Lower leg skin (tissue), 4 donors: ENCODE measurements at places on chromosomes 4 and X.
A peak's percentile ranks its signal among the peaks of the same experiment; 100 is the strongest.

GRCh38 chrX:50747471-50747900, 66.5 kb downstream of the SHROOM4 start:
- no peak for DNase-seq

GRCh38 chrX:9586992-9587392, 122.1 kb downstream of the TBL1X start:
- peak; percentile 61 for DNase-seq

- DNase-seq, result no peak
Measured at GRCh38 chr4:5500165-5500564, 208.2 kb downstream of the EVC2 start.

- DNase-seq, result no peak
Measured at GRCh38 chrX:70405003-70405402, 18.1 kb upstream of the GDPD2 start.

DNA sequence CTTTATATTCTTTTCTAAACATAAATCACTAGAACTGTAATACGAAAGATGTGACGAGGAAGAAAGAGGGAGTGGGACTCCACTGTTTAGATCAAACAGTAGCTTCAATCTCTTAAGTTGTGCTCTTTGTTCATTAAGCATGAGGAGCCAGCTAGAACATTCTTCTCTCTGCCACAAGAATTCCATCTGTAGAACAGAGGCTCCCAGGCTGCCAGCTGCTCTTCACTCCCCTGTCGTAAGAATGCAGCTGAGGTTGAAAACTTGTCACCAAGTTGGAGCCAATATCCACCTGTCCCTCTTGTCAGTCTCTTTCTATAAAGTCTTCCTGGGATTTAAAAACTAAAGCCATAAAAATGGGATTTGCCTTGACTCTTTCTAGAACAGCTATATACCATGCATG, 65.0 kb upstream of the SEC24B start:
- DNase-seq, result no peak

DNA sequence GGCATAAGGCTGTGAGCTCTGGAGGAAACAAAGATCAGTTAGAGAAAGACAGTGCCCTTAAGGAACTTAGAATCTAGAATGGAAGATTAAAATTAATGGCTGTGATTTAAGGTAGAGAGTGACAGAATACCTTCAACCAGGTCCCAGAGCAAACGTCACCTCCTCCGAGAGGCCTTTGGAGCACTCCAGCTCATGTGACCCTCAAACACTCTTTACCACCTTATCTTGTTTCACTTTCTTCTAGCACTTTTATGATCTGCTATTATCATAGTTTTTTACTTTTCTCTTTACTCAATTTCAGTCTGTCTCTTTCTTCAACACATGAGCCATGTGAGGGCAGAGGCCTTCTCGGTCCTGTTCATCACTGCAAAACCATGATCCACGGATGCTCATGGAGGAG, 187.0 kb downstream of the SMIM20 start:
- DNase-seq, result no peak

DNA sequence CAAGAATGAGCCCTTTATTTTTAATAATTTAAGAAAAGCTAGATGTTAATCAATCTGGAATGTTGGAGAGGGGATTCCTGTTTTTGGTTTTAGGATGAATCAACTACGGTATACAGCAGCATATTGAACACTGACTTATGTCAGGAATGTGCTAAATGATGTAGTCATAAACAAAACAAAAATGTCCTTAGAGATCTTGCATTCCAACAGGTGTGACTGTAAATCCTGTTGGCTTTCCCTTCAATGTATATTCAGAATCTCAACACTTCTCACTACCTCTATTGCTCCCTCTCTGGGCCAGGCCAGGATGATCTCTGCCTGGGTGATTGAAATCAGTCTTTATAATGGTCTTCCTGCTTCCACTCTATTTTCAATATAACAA, 37.8 kb upstream of the BDH2 start:
- no peak for DNase-seq

GRCh38 chrX:40406330-40406859, 174.4 kb upstream of the ATP6AP2 start:
- DNase-seq, result no peak

DNA sequence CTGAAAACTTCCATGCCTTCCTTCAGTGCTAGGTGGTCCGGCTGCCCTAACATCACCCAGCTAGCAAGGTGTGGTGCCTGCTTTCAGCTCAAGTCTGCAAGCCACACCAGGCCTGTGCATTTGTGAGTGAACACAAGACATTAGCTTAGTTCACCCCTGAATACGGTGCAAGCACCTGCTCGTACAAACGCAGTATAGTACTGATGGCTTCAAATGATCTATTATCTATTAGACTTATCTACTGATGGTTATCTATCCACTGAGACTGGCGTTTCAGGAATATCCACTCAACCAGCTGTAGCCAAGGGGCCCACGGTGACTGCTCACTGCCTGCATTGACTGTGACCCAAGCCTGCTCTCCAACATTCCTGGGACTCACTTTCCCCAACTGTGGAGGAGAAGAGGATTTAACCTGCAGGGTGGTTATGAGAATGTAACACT, 155.9 kb downstream of the SHOX start:
- no peak for DNase-seq

DNA sequence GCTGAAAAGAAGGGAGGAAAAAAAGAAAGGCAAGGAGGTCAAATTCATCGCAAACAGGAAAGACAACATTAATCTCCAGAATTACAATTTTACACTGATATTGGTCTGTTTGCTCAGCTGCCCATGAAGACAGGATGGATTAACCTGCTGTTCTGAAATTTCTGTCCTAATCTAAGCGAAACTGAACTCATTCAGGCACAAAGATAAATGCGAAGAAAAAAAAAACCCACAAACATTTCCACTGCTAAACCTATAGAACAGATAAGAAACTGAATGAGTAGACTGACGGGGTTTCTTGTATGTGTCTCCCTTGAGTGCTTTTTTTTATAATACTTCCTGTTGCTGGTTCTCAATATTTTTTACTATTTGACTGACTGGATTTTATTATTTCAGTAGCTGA, 251.8 kb upstream of the FTHL17 start:
- no peak for DNase-seq

DNA sequence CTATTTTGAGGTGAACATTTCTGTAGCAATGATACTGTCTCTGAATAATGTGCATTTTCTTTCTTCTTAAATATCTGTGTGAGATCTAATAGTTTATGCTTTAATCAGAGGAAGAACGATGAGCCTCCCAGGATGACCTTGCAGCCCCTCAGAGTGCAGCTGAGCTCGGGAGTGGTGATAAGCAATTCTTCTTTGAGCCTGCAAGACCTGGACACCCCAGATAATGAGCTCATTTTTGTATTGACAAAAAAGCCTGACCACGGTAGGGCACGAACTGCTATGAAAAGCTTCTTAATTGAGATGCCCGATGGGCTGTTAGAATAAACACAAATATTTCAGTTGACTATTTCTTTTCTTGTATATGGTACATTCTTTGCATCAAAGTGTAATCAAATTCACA, 105.0 kb upstream of the ANXA3 start:
- no peak for DNase-seq

GRCh38 chr4:143184217-143184502, 557 bp upstream of the USP38 start:
- DNase-seq, result no peak

- no peak for DNase-seq
Measured at GRCh38 chr4:83153417-83153816, 38.9 kb upstream of the PLAC8 start.

GRCh38 chr4:169189372-169189771, 81.4 kb downstream of the SH3RF1 start:
- DNase-seq, result no peak

- DNase-seq, result no peak
Measured at GRCh38 chrX:131789664-131790063, 233.4 kb upstream of the STK26 start.

- no peak for DNase-seq
Measured at GRCh38 chr4:2268357-2269205, 6.7 kb upstream of the MXD4 start.

- DNase-seq, result no peak
Measured at GRCh38 chrX:15751155-15751819, 13.2 kb downstream of the CA5B start.

GRCh38 chrX:44319550-44319949, 23.9 kb downstream of the EFHC2 start:
- DNase-seq, result no peak

GRCh38 chr4:54872261-54872660, 214.5 kb downstream of the KIT start:
- no peak for DNase-seq

- DNase-seq, result peak; percentile 78
Measured at GRCh38 chr4:173807347-173807746, 277.3 kb upstream of the HAND2 start.

DNA sequence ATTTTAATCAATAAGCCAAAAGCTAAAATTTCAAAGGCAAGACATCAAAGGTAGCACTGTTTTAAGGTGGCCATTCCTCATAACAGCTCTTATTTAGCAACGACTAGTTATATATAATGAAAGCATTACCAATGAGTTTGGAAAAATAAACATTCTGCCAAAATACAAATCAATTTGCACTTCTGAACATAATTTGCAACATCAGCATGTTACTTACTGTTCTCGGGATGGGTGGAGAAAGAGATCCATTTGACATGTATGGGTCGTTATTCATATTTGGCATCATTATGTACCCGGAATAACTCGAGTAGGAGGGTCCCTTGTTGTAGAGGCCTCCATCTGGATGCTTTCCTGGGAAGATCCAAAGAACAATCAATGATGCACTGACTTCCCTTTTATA, 5.4 kb downstream of the LEF1 start:
- DNase-seq, result no peak

DNA sequence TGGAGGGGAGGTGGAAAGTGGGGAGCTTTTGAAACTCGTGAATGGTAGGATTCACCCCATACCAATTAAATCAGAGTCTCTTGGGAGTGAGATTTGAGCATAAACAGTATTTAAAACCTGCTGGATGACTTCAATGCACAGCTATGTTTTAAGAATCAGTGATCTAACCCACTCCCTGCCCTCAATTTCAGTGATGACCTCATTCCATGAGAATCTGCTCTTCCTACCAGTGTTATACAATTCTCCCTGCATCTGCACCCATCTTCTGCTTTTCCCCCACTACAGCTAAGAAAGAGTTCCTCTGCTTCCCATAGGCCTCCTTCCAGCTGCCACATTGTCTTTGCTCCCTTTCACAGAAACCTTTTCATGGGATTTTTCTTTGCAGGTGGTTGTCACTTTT, 18.3 kb upstream of the H2AZ1 start:
- DNase-seq, result no peak

DNA sequence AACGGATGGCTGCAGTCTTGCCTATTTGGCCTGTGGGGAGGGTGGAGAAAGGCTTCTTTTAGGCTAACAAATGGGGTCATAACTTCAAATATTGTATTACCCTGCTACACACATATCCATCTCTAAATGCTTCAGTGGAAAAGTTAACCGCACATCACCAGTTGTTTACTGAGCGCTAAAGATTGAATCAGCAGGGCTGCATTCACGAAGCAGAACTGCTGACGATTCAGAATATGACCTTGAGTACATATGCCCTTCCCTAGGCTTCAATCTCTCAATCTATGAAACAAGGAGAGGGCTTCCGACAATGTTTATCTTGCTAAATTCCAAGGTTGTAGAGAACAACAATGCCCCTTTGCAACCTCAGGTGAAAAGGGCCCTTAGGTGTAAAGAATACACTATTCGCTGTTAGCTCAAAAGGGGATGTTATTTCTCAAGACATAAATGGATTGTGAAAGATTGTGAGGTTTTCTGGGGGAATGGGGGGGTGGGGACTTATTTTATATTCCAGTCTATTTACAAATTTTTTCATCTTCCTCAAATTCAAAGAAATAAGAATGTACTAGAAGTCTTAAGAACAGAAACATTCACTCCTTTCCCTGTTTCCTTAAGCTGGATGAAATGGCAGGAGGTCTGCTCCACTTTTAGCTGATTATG, 2.6 kb upstream of the ATP6AP2 start:
- DNase-seq, result no peak

GRCh38 chrX:109797311-109797975, 64.4 kb upstream of the ACSL4 start:
- DNase-seq, result no peak

GRCh38 chr4:10635091-10635490, 49.5 kb downstream of the CLNK start:
- no peak for DNase-seq

DNA sequence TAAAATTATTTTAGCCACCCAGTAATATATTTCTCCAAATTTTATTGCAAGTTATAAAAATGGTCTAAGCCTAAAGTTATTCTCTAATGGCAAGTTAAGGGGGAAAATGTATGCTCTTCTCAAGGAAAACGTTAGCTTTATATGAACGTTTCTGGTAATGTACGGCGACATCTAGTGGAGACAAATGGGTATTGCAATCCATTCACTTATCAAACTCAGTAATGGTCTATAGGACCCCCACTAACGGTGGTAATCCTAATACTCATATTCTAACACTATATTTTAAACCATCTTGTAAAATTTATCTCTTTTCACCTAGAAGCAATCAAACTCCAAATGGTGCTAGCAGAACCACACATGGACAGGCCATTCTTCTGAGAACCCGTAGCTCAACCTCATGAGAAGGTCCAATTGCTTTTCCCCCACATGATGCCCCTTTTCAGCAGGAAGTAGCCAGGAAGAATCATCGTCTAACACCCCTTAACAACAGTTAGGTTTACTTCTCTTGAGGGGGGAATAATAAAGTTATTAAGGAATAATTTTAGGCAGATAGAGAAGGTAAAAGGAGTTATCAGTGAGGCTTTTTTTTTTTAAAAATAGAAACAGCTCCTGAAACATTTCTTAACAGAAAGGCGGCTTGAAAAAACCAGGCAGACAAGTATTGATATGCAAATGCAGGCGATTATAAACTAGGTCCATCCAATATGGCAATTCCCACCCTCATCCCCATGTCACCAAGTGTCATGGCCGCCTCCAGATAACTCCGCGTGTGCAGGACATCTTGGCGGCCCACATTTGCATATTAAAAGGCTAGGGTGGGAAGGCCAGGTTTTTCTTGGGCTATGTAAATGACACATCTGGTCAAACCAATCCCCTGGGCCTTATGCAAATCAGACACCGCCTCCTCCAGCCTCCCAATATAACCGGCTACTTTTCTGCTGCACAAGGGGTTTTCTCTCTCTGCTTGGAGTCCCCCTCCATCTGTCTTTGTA, 35.0 kb downstream of the NUDT11 start:
- DNase-seq, result no peak

GRCh38 chr4:185587030-185587426, 51.7 kb upstream of the PDLIM3 start:
- DNase-seq, result no peak

GRCh38 chrX:65668377-65669310, 1.2 kb downstream of the MSN start:
- peak; percentile 93 for DNase-seq
